Activated gamma-delta T cell treated with anti-CD3 and anti-CD28 coated beads, Interleukin-2, amount 50 U/mL, for 16 hours (primary cell): ENCODE measurements at places on chromosomes 12 and 14.

GRCh38 chr14:103529383-103530365 lies 678 bp downstream of the TRMT61A start:
- peak; percentile 13 for DNase-seq

GRCh38 chr12:45613855-45614254 lies 115.7 kb upstream of the ARID2 start:
- DNase-seq, result no peak

DNA sequence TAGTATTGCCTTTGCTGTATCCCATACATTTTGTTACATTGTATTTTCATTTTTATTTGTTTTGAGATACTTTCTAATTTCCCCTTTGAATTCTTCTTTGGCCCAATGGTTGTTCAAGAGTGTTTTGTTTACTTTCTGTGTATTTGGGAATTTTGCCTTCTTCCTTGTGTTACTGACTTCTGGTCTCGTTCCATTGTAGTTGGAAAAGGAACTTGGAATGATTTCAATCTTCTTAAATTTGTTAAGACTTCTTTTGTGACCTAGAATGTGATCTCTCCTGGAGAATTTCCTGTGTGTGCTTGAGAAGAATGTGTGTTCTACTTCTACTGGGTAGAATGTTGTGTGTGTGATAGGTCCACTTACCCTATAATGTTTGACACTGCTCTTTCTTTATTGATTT lies 304.4 kb upstream of the RTL1 start:
- no peak for DNase-seq

GRCh38 chr12:74619084-74619483 lies 81.4 kb downstream of the ATXN7L3B start:
- DNase-seq, result no peak

DNA sequence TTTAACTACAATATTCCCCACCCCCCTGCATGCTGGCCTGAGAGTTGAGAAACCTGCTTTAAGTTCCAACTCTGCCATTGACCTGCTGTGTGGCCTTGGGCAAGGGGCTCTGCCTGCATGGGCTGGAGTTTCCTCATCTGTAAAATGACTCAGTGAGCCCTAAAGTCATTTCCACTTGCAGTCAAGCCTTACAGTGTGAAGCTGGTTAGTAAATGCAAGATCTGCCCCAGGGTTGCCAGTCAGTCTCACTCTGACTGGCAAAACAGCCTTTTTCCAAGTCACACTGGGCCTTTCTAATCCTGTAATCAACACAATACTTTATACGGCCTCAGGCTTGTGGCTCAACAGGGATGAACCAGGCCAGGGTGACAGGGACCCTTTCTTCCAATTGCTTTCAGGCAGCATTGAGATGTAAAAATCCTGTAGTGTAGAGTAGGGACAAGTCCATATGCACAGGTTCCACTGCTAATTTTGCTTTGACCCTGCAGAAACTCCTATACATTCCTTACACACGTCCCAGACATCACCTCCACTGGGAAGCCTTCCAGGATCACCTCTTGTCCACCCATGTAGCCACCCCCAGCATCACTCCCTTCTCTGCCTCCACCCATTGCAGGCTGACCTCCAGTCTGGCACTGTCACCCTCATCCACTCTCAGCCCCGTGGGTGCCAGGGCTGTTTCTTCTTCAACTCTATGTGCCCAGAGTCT lies 42.6 kb upstream of the PRIMA1 start:
- DNase-seq, result no peak

DNA sequence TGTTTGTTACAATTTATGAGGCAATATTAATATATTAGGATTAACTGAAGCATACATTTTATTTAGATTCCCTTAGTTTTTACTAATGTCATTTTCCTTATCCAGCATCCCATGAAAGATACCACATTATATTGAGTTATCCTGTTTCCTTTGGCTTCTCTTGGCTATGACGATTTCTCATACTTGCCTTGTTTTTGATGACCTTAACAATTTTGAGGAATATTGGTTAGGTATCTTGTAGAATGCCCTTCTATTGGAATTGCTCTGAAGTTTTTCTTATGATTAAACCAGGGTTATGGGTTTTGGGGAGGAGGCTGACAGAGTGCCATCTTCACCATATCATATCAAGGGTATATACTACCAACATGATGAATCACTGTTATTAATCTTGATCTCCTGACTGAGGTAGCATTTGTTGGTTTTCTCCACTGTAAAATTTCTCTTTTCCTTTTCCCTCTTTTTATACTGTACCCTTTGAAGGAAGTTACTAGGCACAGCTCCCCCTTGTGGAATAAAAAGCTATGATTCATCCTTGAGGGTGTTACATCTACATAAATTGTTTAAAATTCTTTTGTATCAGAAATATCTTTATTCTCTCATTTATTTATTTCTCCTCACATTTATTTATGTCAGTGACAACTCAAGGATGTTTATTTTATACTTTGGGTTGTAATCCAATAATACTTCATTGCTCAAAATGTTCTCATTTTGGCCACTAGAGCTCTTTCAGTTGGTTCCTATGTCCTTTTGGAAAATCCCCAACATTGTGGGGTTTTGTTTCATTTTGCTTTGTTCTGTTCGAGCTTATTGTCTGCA lies 239.0 kb downstream of the SLC16A7 start:
- no peak for DNase-seq

GRCh38 chr14:74240794-74241651 lies 1.8 kb downstream of the VSX2 start:
- no peak for DNase-seq

DNA sequence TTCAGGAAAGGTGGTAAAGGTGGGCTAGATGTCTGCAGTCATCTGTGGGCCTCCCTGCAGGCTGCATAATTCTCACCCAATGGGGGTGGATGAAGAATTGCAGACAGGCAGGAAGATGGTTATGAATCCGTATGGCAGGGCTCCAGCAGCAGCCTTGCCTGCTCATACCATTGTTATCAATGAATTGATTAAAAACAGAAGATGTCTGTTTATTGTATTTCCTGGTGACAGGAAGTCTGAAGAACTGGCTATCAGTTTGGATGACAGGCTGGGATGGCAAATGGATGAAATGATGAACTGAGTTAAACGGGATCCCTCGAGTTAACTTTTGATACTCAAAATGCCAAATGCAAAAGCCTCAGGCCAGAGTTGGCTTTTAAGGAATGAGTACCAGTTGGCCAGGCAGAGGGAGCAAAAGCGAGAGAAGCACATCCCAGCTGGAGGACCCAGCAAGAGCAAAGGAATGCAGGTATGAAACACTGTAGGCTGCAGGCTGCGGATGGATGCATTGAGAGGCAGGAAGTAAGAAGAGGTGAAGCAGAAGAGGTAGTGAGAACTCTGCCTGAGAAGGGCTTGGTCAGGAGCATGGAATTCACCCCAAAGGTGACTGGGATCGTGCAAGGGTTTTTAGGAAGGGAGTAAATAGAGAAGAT lies 550.0 kb upstream of the TBX3 start:
- no peak for DNase-seq

GRCh38 chr14:103001651-103002396 lies 55.5 kb downstream of the CDC42BPB start:
- DNase-seq, result no peak

- DNase-seq, result no peak
Measured at GRCh38 chr12:53977596-53978445, 3.1 kb upstream of the HOTAIR start.

DNA sequence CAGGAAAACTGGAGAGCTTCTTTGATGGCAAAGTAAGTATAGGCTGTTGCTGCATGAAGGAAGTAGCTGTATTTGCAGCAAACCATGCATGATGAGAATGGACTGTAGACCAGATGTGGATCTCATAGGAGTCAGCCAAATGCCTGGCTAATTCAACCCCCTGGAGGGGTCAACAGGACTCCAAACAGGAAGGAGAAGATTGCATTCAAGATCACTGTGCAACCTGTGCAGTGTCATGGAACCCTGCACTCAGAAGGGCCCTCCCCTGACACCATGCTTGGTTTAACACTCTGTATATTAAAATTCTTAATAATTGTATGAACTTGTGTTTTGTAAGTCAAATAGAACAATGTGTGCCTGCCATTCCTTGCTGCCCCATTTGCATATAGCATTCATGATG lies 225.1 kb upstream of the FSCB start:
- no peak for DNase-seq

DNA sequence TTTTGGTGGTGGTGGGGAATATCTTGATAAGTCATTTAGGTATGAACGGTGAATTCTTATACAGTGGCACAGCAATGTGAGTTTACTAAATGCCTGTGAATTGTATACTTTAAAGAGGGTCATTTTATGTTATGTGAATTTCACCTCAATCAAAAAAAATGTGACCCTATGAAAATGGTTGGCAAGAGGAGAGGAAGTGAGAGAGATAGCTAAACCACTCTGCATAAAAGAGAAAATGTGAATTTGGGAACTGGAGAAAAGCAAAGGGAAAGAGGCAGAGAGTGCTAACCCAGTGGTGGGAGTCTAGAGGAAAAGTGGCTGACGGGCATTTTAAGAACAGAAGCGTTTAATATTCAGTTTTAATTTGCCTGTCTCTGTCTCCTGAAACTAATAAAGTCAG lies 93.8 kb downstream of the SLC38A6 start:
- DNase-seq, result no peak

- DNase-seq, result no peak
Measured at GRCh38 chr12:106025129-106025528, 113.6 kb downstream of the NUAK1 start.

DNA sequence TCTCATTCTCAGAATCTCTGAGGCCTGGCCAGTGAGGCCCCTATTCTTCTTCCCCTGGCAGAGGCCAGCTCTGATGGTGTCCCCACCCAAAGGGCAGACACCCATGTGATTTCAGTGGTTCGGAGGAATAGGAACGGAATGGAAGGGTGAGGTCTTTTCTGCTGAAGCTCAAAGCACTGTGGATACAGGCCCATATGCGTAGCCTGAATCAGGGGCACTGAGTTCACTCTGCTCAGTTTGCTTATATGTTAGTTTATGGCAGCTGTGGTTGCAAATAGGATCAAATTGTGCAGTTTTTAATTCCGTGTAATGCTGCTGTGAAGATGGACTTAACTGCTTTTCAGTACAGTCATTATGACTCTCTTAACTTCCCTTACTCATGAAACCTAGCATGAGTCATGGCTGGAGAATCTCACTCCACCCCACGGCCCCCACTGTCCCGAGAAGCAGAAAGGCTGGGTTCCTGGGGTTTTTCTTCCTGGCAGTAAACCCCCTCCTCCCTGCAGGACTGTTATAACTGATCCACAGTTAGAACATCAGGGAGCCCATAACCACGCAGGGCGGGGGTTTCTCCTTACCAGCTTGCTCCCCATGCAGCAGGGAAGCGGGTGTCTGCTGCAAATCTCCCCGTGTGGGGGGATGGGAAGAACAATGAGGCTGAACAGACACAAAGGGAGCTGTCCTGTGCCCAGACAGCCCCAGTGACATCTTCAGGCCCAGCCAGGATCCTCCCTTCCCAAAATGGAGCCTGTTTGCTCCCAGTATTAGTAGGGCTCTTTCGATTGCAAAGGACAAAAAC lies 122.7 kb downstream of the SLC38A6 start:
- no peak for DNase-seq

- DNase-seq, result no peak
Measured at GRCh38 chr12:73266206-73266605, 994.0 kb downstream of the TRHDE start.

GRCh38 chr14:69153152-69153872 lies 393 bp upstream of the DCAF5 start:
- DNase-seq, result no peak

GRCh38 chr12:29563636-29564035 lies 66.2 kb upstream of the OVCH1 start:
- no peak for DNase-seq

GRCh38 chr12:56957229-56958052 lies at the start of gene RDH16:
Gene RDH16, minus strand, starts transcription at chr12:56957608. Its CDS starts 146 bp downstream, at chr12:56957462.
- DNase-seq, result no peak
